Activated gamma-delta T cell treated with anti-CD3 and anti-CD28 coated beads, Interleukin-2, amount 50 U/mL, for 16 hours (primary cell): ENCODE measurements at places on chromosomes 16 and 17.

- DNase-seq, result no peak
Measured at GRCh38 chr17:59914274-59914854, 21.4 kb downstream of the RPS6KB1 start.

DNA sequence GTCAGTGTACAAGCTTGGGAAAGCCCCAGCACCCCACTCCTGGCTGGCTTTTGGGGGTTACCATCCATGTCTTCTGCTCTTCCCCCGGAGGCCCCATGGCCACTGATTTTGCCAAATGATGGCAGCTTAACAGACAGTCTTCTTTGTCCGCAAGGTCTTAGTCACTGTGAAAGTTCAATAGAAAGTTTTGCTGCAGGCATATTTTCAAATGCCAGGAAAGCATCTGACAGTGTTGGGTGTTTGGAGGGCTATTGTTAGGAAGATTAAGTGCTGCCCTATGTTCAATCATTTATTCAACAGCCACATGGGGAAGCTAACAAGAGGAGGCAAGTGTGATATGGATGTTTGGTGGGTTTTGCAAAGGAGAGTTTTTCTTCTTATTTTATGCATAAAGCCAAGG, 122.4 kb downstream of the TOX3 start:
- DNase-seq, result no peak

GRCh38 chr17:63696381-63696961, 3.5 kb downstream of the LIMD2 start:
- no peak for DNase-seq

DNA sequence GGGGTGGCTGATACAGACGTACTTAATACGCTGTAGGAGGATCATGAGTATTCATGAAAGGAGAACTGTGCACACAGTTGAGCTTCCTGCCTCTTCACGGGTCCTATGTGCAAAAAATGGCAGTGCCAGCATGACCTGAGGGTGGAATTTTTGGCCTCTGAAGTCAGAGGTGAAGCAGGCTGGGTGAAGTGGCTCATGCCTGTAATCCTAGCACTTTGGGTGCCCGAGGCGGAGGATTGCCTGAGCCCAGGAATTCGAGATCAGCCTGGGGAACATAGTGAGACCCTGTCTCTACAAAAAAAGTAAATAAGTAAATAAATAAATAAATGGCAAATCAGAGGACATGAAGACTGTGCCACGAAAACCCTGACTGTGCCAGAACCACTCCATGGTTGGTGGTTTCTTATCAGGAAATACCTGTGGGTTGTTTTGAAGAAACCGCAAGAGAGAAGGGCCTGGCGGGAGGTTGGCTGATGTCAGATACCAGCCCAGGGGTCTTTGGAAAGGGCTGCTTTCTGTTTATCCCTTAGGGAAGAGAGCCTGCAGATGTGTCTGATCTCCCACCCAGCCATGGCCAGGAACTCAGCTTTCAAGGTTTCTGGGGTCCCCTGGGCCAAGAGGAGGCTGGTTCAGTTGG, 3.4 kb downstream of the ASPSCR1 start:
- no peak for DNase-seq

- no peak for DNase-seq
Measured at GRCh38 chr16:64969221-64969620, 152.6 kb downstream of the CDH11 start.

DNA sequence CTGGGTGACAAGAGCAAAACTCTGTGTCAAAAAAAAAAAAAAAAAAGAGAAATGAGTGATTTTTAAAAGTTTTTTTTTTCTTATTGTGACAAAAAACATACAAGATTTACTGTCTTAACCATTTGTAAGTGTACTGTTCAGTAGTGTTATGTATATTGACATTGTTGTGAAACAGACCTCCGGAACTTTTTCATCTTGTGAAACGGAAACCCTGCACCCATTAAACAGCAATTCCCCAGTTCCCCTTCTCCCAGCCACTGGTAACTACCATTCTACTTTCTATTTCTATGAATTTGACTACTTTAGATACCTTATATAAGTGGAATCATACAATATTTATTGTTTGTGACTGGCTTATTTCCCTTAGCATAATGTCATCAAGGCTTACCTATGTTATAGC, 18.7 kb downstream of the DUS2 start:
- no peak for DNase-seq

DNA sequence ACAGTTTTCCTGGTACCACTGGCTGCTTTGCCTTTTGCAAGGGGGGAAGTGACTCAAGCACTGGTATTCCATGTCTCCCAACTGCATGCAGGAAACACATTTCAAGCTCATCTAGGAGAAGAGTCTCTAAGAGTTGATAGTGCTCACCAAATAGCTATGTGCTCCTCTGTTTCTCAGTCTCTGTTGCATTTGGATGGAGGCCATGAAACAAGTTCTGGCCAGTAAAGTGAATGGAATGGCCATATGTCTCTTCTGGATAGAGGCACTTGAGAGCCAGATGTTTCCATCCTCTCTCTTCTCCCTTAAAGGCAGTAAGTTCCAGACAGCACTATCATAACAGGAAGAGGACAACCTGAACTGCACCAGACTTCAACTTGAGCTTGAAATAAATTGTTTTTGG, 60.6 kb downstream of the C16orf82 start:
- DNase-seq, result no peak

DNA sequence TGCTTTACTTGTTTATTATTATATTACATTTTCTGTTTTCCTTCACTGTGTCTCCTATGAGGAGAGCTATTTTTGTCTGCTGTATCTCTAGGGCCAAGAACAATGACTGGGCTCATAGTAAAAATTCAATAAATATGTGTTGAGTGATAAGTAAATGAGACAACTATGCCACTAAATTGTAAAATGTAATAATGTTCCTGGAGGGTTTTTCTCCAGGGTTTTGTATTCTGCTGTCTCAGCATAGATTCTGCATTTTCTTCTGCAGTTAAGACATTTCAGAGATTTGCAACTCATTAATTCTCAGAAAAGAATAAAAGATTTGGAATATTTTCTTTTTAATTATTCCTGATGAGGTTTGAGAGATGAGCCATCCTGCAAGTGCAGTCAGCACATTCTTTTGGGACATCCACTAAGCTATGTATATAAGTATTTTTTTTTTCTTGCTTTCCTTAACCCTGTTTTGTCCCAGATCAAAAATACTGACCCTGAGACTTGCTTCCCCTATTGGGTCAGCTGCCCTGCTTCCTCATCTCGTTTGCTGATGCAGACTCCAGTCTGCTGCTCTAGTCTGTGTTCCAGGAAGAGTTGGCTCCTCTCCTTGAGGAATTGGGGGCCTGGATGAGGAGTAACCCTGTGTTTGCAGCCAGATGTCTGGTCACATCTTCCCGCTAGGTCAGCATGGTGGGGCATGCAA, 122.9 kb downstream of the ABCA8 start:
- DNase-seq, result no peak

- DNase-seq, result peak; percentile 89
Measured at GRCh38 chr16:28309811-28310311, 17.5 kb downstream of the SBK1 start.

DNA sequence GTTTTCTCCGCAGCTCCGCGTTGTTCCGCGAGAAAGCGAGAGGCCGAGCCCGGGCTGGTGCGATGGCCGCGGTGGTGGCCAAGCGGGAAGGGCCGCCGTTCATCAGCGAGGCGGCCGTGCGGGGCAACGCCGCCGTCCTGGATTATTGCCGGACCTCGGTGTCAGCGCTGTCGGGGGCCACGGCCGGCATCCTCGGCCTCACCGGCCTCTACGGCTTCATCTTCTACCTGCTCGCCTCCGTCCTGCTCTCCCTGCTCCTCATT, 404 bp downstream of the EMC6 start:
- DNase-seq, result no peak

- no peak for DNase-seq
Measured at GRCh38 chr16:31916056-31916488, 42.5 kb downstream of the ZNF267 start.

DNA sequence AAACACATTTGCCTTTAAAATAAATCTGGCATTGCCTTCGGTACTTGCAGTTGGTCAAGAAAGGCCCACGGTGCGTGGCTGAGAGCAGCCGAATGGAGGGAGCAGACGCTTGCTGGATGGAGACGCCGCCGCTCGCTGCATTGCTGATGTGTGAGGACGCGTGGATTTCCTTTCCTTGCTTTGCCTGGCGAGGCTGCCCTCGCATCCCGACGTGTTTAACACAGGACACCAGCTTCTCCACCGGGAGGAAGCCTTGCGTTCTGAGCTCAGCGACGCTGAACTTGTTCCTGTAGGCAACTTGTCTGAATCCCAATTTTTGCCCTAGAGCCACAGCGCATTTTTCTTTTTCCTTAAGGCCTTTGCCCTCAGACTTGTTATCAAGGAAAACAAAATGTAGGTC, 45.8 kb downstream of the COX4I1 start:
- no peak for DNase-seq

- no peak for DNase-seq
Measured at GRCh38 chr17:197352-197751, 15.9 kb upstream of the DOC2B start.

GRCh38 chr16:2790631-2791030, 3.3 kb upstream of the PRSS33 start:
- no peak for DNase-seq

- no peak for DNase-seq
Measured at GRCh38 chr17:39513915-39514314, 52.6 kb downstream of the CDK12 start.

- no peak for DNase-seq
Measured at GRCh38 chr17:80818871-80819270, 172.8 kb upstream of the CHMP6 start.

DNA sequence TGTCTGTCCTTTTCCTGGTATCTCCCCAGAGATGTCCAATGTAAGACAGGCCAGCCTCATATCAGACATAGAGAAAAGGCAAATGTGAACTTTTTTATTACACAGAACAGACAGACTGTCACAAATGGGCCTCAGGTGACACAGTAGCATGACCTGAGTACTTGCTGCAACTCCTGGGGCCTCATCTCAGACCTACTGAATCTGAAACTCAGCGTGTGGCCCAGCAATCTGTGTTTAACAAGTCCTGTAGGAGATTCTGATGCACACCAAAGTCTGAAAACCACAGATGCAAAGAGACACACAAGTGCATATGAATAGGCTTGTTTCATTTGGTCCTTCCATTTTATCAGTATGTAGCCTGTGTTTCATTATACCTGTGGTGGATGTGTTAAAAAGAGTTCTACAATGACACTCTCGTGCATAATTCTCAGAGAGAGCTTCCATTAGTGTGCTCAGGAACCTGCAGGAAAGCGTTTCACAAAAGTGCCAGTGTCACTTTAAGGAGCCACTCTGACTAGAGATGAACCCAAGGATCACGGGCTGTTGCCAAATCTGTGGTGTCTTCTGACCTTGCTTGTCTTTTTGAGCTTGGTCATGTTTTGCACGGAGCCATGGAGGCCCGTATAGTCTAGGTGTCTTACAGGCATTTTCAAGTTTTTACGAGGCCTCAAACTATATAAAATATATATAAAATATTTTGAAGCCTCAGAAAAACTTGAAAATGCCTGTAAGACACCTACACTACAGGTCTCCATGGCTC, 33.8 kb upstream of the NF1 start:
- DNase-seq, result no peak

DNA sequence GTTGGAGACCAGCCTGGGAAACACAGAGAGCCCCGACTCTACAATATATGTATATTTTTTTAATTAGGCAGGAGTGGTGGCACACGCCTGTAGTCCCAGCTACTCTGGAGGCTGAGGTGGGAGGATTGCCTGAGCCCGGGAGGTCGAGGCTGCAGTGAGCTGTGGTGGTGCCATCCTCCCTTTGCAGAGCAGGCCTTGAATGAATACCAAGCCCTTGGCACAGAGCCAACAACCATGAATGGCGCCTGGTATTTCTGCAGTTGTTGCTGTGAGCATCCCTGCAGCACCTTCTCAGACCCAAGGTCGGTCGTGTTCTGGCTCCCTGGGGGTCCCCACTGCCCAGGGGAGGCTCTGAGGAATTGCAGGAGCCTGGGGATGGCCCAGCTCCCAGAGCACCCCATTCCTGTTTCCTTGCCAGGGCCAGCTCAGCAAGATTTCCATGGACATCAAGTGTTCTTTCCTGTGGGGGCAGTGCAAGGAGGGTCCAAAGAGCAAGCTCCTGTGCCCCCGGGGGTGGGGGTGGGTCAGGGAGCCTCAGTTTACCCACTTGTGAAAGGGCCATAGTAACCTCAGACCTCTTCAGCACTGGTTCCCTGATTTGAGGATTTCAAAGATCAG, 25.6 kb upstream of the RMI2 start:
- DNase-seq, result no peak

DNA sequence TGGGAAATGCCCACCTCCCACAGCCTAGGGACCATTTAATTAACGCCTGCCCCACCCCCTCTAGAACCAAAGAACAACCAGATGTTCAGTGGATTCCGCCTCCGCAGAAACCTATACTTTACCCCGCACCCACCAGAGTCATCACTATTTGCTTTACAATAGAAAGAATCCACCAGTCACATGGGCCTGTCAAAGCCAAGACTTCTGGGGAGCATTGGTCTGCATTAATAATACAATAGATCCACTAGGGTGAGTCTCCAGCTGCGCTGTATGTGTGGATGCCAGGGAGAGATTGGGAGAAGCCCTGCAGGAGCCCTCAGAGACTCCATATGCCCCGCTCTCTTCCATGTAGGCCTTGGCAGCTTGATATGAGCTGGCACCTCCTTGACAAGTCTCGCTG, 31.3 kb downstream of the CLEC19A start:
- no peak for DNase-seq

DNA sequence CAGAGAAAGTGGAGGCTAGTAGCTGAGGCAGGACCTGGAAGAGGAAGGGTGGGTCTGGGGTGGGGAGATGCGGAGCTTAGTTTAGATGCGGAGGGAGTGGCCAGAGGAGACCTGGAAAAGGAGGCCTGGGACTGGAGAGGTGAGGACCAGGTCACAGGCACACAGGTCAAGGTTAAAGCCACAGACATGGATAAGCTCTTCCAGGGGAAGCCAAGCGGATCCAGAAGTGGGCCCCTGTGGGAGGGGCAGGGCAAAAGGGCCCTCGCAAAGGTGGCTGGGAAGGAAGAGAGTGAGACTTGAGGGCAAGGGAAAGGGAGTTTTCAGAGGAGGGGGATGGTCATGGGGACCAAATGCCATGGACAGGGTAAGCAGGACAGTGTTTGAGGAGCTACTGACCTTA, 13.9 kb upstream of the MLLT6 start:
- DNase-seq, result no peak

DNA sequence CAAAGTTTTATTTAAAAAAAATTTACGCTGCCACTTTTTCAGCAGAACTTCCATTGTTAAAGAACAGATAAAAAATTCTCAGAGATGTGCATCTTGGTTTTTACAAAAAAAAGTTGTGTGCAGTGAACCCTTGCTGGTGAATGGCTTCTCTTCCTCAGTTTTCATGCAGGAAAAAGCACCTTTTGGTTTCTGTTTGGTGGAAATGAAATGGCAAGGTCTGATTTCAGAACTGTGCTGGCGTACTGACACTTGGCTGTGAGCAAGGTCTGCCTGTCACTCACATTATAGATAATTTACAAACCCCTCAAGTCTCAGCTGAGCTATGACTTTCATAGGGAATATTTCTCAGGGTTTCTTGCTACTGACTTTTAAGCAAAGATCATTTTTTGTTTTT, 5.7 kb upstream of the SALL1 start:
- no peak for DNase-seq

- DNase-seq, result no peak
Measured at GRCh38 chr16:19691161-19691711, 26.8 kb downstream of the KNOP1 start.

- peak; percentile 51 for DNase-seq
Measured at GRCh38 chr16:4358831-4359561, 7.9 kb upstream of the PAM16 start.
